ENCODE measurements at places on chromosomes 12 and 14.
A peak's percentile ranks its signal among the peaks of the same experiment; 100 is the strongest.

DNA sequence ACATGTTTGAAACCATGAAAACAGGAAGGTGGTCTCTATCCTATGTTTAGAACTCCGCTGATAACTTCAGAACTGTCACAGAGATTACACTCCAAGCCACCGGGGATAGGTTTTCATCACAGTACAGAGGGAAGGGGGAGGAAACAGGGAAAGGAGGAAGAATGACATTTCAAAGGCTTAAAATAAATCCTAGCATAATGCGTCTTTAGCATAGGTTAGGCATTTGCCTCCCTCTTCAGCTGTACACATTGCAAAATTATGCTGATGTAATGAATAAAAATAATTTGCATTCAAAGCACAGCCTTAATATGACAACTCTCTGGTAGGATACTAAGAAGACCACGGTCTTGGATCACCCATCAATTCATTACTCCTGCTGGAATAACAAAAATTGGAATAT lies 54.3 kb upstream of the PYGL start:
- no peak for DNase-seq

- DNase-seq, result no peak
These were observed 40.3 kb downstream of the MVK start for GRCh38 chr12:109613649-109614455.

DNA sequence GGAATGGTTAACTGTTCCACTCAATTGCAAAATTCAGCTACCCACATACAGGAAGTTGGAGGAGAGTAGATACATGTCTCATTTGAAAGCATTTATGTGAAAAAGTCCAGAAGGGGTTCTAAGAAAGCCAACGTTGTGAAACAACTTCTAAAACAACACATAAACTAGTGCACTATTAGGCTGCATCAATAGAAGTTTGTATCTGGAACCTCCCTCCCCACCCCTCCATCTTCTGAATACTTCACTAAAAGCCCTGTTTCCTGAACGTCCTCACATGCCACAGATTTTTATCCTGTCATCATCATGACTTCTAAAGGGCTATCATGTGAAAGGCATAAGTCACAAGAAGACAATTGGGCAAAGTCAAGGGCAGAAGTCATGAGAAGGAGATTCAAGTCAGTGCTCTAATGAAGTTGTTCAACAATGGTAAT lies 5.5 kb downstream of the KRT79 start:
- DNase-seq, result no peak

GRCh38 chr12:9793779-9794395 lies 33.2 kb upstream of the CD69 start:
- no peak for DNase-seq

DNA sequence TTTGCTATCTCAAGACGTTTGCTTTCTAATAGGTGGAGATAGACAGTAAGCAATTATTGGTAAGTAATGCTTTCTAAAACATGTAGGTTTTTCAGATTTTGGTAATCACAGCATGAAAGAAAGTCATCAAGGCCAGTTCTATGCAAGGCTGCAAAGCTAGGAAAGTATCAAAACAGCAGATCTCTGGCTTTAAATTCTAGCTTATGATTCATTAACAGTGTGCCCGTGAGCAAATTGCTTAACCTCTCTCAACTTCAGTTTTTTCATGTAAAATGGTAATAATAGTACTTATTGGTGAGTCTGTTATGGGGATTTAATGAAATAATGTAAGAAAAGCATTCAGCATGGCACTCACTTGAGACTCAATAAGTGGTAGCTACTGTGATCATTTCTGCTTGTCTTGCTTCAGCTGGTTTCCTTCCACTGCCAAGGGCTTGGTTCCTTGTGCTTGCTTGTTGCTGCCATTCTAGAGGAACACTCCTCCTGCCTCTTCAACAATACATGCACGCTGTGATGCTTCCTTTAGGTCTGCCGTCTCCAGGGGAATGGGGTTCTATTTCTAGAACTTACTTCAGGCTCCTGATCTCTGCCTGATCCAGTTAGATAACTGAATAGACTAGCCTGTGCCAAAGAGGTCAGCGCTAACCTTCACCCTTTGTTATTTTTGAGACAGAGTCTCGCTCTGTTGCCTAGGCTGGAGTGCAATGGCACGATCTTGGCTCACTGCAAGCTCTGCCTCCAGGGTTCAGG lies 88.4 kb downstream of the CAND1 start:
- no peak for DNase-seq

DNA sequence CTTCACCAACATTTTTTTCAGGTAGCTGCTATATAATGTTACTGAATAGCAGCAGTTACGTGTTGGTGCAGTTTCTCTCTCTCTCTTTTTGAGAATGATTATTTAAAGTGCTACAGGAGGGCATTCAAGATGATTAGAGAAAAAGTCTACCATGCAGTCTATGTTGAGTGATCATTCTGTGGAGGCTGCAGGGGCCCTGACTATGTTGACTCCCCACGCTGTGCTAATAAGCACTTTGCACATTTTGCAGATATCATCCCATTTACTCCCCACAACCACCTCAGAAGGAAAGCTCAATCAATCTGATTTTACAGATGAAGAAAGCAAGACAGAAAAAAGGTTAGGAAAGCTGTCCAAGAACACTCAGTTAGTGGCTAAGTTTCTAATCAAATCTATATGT lies 87.8 kb downstream of the RTN1 start:
- no peak for DNase-seq

GRCh38 chr12:85572956-85573355 lies 263.3 kb downstream of the RASSF9 start:
- no peak for DNase-seq

DNA sequence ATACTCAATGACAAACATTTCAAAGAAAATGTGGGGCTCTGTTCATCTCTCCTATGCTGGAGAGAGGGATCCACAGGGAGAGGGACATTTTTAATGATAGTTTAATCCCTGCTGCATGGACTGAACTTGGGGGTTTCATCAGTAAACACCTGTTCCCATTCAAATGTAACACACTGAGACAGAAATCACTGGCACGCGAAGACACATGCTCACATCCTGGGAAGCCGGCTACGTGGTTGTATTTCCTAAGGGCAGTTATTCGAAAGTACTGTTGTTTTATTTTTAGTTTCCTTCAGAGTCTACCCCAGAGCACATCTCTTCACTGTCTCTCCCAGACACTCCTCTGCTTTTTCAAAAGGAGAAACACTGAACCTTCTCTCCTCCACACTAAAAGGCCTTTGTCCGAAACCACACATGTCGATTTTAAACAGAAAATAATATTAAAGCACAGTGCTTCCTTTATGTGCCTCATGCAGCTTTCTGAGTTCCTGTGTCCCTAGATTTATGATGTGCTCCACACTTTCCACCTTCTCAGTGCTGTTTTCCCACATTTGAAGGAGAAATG lies 52.8 kb downstream of the PTHLH start:
- DNase-seq, result no peak

DNA sequence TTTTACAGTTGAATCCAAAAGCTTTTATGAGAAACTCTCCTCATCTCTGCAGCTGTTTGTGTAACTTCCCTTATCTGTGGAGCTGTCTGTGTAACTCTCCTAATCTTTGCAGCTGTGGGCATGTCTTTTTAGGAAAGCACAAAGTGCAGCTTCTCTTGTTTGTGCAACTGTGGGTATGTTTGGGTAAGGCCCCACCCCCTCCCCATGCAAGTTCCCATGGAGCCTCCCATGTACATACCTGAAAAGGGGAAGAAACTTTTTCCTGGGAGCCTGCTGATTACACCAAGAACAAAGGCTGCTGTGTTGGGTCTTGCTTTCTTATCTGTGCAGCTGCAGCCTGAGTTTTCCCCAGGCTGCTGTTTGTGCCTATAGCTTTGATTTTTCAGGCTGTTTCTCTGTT lies 42.7 kb upstream of the CDKN3 start:
- no peak for DNase-seq

GRCh38 chr14:81301371-81301770 lies 80.6 kb upstream of the GTF2A1 start:
- DNase-seq, result no peak

DNA sequence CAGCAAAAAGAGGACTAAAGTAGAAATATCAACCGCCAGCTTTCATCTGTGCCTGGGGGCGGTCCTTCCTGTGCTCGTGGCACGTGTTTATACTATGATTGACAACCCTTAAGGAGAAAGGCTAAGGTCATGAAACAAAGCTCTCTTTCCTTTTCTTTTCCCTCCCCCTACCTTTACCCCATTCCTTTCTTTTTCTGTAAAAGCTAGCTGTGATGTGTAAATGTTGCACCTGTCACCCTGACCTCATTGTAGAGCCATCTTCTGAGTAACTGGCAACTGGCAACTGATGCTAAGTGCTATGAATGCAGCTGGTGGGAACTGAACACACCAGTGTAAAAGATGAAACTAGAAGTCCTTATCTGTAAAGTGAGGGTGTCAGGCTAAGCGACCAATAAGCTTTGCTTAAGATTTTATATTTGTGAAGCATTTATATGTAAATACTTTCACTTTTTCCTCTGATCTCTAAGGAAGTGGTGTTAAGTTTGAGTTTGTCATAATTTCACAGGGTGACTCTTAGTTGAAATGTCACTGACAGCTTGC lies 102.8 kb upstream of the BCAT1 start:
- no peak for DNase-seq

- no peak for DNase-seq
These were observed 31.4 kb downstream of the PSMC1 start for GRCh38 chr14:90287791-90288190.

DNA sequence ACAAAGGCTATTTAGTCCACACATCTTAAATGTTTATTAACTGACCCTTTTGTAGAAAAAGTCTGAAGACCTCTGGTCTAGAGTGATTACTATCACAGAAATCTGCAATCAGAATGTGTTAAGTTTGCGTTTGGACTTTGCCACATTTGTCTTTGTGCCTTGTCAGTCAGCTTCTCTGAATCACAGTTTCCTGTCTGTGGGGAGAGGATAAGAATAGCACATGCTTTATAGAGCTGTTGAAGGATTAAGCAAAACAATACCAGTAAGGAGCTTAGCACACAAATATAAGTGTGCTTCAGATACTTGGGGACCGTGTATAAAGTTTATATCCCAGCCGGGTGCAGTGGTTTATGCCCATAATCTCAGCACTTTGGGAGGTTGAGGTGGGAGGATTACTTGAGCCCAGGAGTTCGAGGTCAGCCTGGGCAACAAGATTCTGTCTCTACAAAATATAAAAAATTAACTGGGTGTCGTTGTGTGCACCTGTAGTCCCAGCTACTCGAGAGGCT lies 63.0 kb upstream of the BTG1 start:
- peak; percentile 70 for DNase-seq

GRCh38 chr14:64303471-64303917 lies 9.3 kb upstream of the ESR2 start:
- peak; percentile 82 for DNase-seq

- no peak for DNase-seq
These were observed 57.1 kb upstream of the KRAS start for GRCh38 chr12:25307818-25308217.

DNA sequence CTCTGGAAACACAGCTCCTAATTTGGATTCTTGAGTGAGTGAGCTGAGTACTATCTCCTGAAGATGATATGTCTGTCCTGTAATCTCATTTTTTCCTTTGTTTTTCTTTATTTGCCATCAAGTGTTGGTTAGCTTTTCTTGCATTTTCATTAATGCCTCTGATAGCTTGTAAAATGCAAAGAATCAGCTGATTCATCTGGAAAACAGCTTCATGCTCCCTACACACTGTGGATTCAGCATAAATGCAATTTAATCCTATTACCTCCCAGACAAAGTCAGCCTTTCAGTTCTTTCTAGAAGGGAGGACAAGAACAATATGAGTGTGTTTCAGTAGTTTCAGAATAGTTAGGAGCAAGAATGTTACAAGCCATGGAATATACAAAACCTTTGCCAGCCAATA lies 79.4 kb downstream of the DACT1 start:
- no peak for DNase-seq

DNA sequence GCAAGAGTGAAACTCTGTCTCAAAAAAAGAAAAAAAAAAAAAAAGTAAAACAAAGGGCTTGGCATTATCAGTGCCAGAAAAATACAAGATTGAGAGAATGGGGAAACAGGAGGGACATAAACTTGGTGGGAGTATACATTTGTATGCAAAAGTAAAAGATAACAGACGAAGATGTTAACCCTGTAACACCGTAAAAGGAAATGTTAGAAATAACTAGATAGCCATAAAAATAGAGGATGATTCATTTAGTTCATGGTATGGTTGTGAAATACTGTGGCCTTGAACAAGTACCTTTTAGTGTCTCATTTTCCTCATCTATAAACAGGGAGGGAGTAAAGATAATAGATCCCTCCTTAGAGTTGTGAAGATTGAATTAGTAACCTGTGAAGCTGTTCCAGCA lies 33.3 kb downstream of the ATP2A2 start:
- DNase-seq, result no peak

DNA sequence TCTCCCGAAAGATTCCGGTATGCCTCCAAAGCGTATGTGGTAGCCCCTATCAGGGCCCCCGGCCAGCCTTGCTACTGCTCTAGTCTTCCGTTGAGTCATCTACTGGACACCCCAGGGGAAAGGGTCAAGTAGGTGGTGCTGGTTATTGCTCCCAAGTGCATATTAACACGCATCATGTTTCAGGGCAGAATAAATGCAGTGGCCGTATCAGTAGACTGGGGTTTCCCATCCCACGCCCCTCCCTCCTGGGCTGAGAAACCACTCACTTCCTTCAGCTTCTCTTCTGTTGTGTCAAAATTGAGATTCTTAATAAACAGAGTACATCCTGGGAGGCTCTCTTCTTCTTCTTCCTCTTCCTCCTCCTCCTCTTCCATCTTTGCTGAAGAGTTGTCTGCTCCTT lies 39.3 kb downstream of the RBM19 start:
- DNase-seq, result no peak

DNA sequence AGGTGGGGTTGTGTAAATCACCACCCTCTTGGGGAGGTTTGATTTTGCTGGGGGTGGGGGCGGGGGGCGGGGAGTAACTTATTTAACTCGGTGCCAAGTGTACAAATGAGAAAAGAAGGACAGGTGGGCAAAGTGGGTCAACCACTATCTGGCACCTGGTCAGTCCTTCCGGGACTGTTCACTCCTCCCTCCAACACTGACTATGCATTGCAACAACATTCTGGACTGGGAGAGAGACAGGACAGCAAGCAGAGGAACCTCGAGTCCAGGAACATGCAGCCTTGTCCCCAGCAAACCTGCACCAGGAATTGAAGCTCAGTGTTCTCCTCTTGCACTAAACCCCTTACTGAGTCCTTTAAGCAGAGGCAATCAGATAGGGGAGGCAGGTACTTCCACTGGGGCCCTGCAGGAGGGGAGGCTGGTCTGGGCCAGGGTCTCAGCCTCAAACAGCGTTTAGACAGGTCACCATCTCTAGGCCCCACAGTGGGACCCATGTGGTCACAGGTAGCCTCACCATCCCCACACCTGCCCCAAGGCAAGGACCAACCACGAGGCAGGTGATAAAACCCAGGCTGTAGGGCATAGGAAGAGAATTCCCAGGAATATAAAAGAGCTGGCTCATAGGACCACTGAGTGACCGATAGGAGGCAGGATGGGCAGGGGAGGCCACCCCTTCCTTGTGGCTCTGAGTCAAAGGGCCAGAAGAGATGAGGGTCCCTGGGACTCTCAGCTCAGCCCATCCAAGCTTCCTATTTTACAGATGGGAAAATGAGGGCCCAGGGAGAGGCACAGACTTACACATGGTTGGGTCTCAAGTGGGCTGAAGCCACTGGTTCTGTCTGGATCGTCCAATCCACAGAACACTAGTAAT lies 9.8 kb downstream of the CCDC85C start:
- DNase-seq, result no peak

All from A549 (cell line).